ENCODE measurements at places on chromosomes 12 and 14.

- no peak for DNase-seq
Observed at GRCh38 chr12:131991816-131992430, 42.2 kb downstream of the EP400 start.

DNA sequence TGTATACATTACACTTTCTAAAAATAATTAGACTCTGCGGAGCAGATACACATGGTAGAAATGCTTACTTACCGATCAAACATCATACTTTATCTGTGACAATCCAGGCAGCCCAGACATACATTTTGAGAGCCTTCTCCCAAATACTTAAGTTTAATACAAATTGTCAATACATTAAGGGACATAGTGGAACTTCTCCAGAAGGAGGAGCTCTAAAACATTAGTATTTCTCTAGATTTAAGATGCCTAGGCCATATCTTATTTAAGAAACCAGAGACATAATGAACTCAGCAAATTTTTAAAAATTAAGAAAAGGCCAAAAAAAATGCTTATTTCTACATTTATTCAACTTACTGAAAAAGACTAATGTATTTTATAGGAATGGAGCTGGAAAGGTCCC lies 16.1 kb downstream of the ACSM4 start:
- no peak for DNase-seq

DNA sequence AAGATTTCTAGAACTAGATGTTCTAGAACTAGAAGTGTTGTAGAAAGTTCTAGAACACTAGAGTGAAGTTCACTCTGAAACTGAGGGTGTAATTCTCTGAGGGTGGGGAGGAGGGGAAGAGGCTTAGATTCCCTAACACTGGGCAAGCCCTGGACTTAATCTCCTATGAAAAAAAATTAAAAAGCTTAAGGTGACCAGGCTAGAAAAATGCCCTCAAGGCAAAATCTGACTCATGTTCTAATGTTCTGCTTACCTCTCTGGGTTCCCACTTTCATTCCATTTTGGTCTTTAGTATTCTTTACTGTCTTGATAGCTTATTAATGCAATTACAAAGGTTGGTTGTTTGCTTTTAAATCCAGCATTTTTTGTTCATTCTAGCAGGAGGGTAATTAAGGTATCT lies 101.5 kb downstream of the KICS2 start:
- no peak for DNase-seq

DNA sequence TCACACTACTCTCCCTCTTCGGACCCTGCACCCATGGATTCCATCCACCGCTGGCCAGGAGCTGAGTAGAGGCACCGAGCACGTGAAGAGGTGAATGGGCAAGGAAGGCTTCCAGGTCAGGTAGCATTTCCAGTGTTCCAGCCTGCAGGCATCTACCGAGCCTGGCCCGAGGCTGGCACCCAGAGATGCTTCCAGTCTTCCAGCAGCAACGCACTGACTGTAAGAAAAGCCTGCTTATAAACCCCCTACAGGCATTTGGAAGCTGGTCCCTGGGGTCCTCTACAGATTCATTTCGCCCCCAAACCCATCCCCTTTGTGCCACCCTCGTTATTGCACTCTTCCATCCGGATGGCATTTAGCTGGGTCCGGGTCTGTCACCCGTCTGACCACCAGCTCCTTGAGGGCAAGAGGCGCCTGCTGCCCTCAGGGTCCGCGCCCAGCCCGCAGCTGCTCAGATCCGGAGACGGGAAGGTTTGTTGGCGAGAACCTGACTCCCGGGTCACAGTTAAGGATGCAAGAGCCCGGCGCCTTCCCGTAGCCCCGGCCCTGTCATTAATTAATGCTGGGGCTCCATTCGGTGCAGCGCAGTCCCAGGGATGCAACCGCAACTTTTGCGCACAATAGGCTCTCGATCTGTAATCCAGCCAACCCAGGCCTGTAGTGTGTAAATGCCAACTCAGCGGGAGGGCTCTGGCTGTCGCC lies 614 bp upstream of the MARK3 start:
- no peak for DNase-seq

- DNase-seq, result no peak
Observed at GRCh38 chr14:65373016-65373670, 39.4 kb upstream of the FUT8 start.

DNA sequence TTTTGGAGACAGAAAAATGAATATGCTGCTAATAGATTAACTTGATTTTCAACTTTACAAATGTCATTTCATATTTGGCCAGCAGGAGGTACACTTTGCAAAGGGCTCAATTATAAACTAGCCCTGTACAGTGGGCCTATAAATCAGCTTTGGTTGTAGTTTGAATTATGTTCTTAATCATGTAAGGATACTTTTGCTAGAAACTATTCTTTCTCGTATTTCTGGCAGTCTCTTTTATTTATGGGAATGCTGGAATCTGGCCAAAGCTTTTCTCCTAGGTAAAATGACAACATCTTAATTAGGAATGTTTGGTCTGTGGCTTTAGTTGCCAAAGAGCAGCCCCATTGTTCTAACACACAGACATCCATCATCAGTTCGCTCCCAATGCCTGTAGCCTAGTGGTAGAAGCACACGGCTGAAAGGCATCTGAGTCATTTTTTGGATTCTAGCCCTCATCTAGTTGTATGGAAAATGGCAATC lies 1322.3 kb upstream of the SEL1L start:
- DNase-seq, result no peak

DNA sequence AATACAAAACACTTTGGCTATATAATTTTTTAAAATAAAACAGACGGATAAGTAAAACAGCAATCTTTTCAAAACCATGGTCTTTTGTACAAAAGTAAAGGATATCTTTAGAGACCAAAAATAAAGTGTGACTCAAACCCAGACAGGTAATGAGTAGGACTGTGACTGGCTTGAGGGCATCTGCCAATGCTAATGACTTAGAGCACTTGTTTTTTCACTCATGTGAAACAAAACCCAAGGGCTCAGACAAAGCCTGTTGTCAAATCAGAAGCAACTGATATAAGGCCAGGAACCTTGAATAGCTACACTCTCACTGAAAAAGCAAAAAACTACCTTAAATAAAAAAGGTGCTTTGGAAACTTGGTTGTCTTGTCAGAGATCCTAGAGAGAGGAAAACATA lies 357.4 kb downstream of the TMEM117 start:
- DNase-seq, result no peak

GRCh38 chr12:121712461-121713256 lies at the start of gene TMEM120B:
TSS of gene TMEM120B (plus strand) at chr12:121712752. CDS start at chr12:121712896, 144 bp downstream.
- peak; percentile 63 for DNase-seq

GRCh38 chr12:47746523-47746922 lies 12.2 kb downstream of the RAPGEF3 start:
- no peak for DNase-seq

DNA sequence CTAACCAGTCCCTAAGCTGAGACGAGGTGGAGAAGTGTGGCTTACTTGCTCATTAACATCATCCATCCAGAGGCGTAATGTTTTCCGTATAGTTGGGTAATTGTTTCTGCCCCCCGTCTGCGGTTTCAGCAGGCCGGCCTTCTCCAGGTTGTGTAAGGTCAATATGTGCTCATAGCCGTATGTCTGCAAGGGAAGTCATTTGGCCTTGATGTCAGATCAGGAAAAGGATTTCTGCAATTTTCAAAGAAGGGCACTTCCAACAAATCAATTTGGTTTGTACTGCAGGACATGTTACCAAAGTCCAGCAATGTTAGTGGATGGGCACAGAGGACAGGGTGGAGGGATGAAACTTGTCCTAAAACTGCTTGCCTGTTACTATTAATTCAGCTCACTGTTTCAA lies 9.9 kb upstream of the DIABLO start:
- DNase-seq, result no peak

DNA sequence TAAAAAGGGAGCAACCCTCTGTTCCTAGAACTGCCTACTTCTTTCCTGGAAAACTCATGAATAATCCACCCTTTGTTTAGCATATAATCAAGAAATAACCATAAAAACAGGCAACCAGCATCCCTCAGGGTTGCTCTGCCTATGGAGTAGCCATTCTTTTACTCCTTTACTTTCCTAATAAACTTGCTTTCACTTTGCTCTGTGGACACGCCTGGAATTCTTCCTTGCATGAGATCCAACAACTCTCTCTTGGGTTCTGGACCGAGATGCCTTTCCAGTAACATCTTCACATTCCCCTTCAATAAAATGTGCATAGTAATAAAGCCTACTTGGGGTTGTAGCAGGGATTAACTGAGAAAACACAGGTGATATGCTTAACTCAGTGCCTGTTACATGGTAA lies 286.4 kb upstream of the AMIGO2 start:
- DNase-seq, result no peak

DNA sequence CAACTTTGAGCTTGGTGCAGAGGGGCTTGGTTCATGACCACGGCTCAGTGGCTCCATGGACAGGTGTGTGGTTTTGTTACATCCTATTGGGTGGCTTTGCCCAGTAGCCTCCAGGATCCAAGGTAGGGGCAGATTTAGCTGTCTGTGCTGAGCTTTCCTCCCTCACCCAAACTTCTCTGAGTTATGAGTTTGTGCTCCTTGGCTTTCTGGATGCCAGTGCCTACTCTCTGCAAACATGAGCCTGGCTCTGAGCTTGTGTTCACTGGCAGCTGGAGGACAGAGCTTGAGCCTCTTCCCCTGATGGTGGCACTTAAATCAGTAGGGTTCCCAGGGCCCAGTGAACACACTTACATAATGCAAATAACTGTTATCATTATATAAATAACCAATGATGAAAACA lies 45.3 kb upstream of the HECTD1 start:
- no peak for DNase-seq

DNA sequence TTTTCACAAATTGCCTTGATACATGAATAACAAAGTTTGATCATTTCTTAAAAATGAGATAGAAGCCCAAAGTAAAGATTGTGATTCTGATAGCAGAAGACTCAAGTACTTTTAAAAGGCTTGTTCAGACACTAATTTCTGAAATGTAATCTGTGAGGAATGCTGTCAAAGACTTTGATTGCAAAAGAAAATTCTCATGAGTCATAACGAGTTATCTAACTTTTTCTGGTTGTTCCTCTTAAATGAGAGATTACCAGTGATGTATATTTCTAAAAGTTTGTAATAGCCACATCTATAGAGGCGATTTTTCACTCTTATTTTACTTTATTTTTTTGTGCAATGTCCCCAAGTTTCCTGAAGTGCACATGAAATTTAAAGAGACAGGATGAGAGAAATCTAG lies 7.0 kb downstream of the PYGL start:
- DNase-seq, result no peak

All from stimulated activated CD8-positive, alpha-beta memory T cell treated with anti-CD3 and anti-CD28 coated beads, Interleukin-4, amount 100 ng/mL, for 1 hour (primary cell).